CD4-positive, alpha-beta T cell treated with Interleukin-21 for 1 hour (primary cell): ENCODE measurements at places on chromosomes 4 and X.

DNA sequence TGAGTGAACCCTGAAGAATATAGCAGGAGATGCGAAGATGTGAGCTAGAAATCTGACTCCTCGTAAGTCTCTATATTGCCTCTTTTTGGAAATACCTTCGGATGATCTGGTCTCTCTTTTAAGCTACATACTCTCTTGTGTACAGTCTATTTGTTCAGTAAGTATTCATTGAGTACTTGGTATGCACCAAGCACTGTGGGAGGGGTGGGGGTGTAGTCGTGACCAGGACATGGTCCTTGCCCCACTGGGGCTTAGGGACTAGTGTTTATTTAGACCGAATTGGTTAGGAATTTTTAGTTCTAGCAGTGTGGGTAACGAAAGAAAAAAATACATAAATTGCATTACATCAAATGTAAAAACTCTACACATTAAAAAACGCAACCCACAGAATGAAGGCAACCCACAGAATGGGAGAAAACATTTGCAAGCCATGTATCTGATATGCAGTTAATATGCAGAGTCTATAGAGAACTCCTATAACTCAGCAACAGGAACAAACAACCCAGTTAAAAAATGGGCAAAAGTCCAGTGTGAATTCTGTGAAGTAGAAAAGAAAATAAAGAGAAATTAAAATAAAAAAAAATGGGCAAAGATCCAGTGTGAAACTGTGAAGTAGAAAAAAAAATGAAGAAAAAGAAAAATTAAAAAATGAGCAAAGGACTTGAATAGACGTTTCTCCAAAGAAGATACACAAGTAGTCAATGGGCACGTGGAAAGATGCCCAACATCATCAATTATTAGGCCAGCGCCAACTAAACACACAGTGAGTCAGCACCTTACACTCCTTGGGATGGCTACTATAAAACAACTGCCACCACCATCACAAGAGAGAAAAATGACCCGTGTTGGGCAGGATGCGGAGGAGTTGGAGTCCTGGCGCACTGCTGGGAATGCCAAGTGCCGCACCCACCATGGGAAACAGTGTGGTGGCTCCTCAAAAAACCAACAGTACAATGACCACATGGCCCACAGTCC, 43.8 kb downstream of the RGS12 start:
- no peak for DNase-seq

DNA sequence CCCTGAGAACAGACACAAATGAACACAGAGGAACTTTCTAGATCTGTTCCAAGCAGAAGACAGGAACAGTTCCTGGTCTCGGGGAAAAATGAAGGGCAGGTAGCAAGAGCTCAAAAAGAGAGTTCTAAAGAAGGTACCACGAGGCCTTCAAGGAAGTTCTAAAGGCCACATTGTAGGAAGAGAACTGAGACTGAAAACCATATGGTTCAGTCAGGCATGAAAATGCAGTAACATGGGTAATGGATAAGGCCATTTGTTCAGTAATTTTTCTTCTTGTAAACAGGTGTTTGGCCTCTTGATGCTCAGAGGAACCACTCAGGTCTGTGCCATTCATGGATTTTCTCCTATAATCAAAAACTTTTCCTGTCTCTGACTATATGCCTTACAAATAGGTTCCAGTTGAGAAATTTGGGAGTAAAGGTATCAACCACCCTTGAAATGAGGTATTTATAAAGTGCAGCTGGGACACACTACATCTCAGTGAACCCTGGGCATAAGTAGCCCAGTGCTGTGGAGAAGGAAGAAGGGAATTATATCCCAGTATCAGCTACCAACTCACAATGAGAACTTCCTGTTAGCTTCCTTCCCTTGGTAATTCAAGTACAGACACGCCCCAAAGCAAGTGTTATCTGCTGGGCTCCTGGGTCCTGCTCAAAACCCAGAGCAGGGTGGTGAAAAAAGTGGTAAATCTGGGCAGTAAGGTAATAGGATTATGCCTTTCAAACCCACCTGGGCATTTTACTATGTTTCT, 277.9 kb downstream of the KLHL13 start:
- DNase-seq: no peak

GRCh38 chr4:36676139-36677050, 395.0 kb downstream of the DTHD1 start:
- DNase-seq: no peak

- DNase-seq: no peak
Measured at GRCh38 chrX:73922856-73923455, 360.0 kb downstream of the CHIC1 start.

- peak; percentile 43 for DNase-seq
Measured at GRCh38 chrX:136687457-136687856, 39.5 kb downstream of the CD40LG start.

GRCh38 chrX:13428053-13428786, 108.4 kb upstream of the ATXN3L start:
- DNase-seq: no peak

DNA sequence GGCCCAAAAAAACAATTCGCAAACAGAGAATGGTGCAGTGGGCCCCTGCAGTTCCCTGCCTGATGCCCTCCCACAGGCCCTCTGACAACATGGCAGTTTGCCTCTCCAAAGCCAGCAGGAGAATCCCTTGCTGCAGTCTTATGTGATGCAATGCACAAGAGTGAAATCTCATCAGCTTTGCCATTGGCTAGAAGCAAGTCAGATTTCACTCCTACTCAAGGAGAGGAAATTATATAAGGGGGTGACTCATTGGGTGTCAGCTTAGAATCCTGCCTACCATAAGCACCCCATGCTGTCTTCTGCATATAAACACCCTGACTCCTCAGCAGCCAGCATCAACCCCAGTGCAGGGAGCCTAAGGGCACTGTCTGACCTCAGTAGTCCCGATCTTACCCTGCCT, 157.3 kb upstream of the LDB2 start:
- no peak for DNase-seq

DNA sequence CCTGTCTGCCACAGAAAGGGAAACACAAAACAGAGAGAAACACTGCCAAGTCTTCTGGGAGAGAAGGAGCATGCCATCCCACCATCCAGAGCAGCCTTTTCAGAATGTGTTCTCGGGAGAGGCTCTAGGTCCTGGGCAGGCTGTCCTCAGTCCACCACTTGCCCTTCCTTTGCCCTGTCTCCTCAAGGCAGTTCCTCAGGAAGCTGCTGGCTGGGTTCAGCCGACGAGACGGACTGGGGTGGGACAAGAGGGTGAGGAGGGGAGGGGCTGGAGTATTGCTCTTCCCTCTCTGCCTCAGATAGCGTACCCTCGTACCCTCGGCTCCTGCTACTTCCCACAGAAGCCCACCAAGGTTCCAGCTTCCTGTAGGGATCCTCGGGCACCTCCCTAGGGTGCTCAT, 26.6 kb upstream of the LGI2 start:
- no peak for DNase-seq
